Stimulated activated CD8-positive, alpha-beta memory T cell treated with anti-CD3 and anti-CD28 coated beads, Interleukin-4, amount 100 ng/mL, for 4 hours (primary cell): ENCODE measurements at places on chromosomes 5 and 9.
A peak's percentile ranks its signal among the peaks of the same experiment; 100 is the strongest.

- no peak for DNase-seq
Observed at GRCh38 chr5:175547842-175548241, 69.5 kb downstream of the SFXN1 start.

DNA sequence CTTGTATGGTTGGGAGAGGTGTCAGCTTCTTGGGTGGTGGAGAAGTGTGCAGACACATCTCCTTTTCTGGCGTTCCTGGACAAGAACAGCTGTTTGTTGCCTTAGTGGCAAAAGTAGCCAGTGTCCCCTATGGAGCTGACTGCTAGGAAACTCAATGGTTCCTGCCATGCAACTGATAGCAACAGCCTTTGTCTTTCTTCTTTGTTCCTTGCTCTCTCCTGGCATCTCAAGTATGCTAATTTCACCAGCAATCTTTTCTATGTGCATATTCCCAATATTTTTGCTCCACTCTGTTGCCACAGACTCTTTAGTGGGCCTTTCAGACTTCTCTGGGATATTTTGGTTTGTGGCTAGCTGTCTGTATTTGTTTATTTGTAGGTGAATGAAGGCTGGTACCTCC is 36.7 kb downstream of the FBXO4 start:
- DNase-seq = no peak

DNA sequence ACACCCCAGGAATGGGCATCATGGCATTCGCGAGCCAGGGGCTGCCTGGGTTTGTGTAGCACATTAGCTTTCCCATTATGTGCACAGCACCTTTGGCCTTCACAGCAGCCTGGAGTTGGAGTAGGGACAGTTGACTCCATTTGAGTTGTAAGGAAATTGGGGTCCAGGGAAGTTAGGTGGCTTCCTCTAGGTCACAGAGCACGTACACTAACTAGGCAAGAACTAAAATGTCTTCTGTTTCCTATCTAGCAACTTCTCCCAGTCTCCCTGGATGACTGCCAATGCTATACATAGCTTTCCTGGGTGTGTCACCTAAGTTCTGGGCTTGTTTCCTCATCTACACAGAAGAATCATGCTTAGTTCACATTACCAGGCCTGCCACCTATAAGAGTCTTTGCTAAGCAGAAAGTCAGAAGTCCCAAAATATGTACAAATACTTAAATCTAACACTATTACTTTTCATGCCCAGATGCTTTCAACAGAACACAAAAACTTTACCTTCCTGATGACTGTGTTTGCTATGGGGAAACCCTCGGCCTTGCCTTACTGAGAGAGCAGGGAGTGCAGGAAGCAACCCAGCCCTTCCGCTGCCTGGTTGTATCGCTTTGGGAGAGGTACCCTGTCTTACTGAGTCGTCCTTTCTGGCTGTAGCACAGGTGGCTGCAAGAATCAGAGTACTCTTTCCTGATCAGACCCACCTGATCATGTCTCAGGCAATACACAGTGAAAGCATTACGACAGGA is 12.0 kb downstream of the MACROH2A1 start:
- no peak for DNase-seq

GRCh38 chr5:37638897-37639296 is 200.9 kb downstream of the GDNF start:
- no peak for DNase-seq

DNA sequence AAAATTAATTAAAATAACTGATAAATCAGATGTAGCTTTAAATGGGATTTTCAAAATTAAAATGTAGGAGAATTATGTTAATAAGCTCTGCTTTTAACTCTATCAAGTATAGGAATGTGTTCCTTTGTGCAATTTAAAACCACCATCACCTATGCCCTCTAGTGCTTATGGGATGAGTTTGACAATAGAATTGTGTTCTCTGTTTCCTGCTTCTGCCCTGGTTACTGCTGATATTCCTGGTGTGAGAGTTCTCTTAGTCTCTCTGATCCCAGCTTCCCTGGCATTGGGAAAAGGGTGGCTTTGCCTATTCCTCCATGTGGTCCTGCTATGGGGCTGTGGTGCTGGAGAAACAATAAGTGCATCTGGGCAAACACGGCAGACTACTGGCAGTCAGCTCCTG is 8.1 kb downstream of the LRRTM2 start:
- no peak for DNase-seq

DNA sequence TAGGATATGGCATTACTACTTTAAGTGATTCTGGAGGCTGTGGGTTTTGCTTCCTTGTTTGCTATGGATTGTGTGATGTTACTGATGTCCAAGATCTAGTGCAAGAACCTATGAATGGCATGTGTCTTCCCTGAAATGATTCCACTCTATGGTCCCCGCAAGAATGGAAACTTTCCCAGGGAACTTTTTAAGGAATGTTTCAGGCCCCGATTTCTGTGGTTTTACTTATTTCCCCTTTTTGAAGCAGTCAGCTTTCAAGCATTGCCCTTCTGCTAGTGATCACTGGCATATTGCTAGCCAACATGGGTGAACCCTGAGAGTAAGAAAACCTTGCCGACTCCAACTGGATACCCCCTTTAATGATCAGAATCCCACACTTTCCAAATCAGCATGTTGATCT is 26.6 kb upstream of the CD180 start:
- DNase-seq = no peak

- DNase-seq = no peak
Observed at GRCh38 chr9:94913550-94913949, 187.1 kb downstream of the AOPEP start.

GRCh38 chr9:136626740-136627642 is 35.7 kb upstream of the EGFL7 start:
- DNase-seq = no peak

DNA sequence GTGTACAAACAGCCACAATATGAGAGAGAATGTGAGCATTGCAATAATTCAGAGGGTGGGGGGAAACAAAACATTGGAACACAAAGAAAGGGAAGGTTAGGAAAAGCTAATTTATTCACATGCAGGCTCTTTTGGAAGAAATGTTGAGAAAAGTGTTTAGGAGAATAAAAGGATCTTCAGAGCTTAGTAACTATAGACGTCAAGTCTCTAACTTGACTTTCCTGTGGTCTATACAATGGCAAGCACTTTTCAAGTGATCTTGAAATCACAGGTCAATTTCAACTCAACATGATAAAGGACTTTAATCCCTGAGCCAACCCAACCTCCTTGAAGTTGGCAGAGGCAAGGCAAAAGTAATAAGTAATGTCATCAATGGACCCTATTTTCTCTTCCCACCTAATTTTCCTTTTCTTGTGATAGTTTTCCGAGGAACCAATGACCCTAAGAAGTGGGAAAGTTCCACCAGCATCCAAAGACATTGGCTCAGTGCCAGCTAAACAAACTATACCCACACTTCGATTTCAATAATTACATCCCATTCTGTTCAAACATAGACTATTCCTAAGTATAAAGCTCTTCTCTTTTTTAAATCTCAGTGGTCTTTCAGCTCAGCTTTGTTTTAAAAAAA is 23.7 kb downstream of the RFK start:
- DNase-seq = no peak

- DNase-seq = no peak
Observed at GRCh38 chr5:139984816-139985215, 58.3 kb downstream of the NRG2 start.

DNA sequence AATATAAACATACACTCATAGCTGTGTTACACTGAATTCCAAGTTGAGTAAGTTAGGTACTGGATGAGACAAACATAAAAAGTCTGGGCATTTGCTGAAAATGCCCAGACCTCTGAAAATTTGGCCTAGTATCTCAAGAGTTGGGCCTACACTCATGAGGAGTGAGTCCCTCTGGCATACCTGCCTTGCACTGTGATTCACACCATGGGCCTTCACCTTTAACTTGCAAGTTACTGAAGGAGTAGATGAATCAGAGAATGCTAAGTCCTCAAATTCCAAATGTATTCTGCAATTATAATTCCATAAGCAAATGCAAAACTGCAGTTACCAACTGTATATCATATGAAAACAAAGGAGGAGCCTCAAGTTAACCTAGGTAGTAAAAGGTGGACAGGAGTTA is 32.3 kb upstream of the C9orf40 start:
- no peak for DNase-seq

GRCh38 chr9:137798901-137799629 is 78.5 kb upstream of the CACNA1B start:
- no peak for DNase-seq

- no peak for DNase-seq
Observed at GRCh38 chr9:4167079-4167671, 132.7 kb downstream of the GLIS3 start.

GRCh38 chr5:43244823-43245565 is 53.0 kb downstream of the NIM1K start:
- no peak for DNase-seq

- DNase-seq = no peak
Observed at GRCh38 chr5:147417135-147417813, 92.6 kb downstream of the DPYSL3 start.

DNA sequence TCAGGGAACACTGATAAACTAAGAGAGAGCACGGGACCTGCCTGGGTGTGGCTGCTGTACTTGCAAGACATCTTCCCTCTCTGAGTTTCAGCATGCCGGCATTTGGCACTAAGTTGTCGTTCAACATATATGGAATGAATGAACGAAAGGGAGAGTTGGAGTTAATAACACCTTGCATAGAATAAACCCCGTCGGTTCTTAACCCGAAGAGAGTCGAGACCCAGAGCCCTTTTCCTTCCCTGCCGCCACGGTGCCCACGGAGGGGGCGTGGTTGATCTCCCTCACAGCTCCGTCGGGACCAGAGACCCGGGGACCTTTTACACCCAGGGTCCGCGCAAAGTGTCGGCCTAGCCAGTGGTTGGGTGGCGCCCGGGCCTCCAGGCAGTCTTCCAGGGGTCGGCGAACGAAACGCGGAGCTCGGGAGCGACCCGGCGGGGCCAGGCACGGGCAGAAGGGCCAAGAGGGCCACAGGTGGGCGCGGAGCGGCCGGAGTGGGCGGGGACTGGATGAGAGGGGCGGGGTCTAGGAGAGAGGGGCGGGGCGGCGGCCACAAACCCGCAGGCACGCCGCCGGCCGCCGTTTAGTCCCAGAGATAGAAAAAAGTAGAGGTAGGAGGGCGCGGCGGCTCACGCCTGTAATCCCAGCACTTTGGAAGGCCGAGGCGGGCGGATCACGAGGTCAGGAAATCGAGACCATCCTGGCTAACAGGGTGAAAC is 735 bp upstream of the RPL26L1 start:
- DNase-seq = peak; percentile 31

DNA sequence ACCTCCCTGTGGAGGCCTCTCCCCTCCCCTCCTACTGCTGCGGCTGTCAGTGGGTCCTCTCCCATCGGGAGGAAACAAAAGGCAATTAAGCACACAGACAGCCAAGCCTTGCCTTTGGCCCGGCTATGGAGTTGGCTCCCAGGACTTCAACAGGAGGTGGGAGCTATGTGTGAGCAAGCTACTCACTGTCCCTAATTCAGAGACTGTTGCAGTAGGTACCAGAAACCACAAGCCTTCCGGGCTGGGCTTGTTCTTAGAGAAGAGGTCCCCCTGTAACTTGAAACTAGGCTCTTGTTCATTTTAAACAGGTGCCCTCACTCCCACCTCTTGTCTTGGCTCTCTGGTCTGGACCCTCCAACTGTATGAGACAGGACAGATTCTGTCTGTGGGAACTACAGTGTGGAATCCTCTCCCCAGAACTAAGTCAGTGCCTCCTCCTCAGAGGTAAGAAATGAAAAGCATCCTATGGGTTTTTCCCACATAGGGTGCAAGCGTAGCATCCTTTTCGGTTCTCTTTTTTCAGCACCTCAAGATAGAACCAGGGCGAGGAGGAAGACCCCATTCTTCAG is 561.1 kb downstream of the EBF1 start:
- DNase-seq = no peak

DNA sequence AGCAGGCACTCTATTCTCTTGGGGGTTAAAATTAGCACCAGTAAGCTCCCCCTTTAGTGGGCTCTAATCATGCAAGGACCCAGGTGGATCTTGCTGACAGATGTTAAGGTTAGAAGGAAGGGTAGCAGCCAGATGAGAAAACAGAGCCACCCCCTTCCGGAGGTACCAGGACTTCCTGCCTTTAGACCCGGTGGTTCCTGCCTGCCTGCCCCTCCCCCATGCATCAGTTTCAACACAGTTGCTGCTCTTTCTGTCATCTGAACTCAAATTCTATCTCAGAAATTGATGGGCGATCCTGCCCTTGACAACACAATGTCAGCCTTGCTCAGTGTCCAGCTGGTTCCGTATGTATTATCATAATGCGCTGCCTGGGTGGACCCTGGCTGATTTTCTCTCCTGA is 287.3 kb downstream of the EBF1 start:
- DNase-seq = no peak

- DNase-seq = no peak
Observed at GRCh38 chr5:94245608-94246007, 372.8 kb downstream of the KIAA0825 start.

DNA sequence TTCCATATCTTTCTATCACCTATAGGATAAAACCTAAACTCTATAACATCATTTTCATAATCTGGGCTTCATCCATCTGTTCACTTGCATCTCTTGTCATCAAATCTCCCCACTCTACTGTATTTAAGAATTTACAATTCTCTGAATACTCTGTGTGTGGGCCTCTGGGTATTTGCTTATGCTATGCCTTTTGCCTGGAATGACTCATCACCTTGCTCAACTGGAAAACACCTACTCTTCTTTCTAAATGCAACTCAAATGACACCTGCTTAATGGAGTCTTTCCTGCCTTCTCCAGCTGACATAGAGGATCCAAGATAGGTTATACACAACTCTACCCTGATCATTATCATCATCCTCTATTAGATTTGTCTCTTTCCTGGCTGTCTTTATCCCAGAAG is 421.7 kb downstream of the SPATA31D1 start:
- DNase-seq = no peak
